ENCODE measurements at places on chromosomes 1 and 21. TPM values are rescaled to one million over a fixed set of nuclear protein-coding genes. Genes with fewer than 3 reads are reported as not detected.

The BCL10 gene
- 17.3 TPM for total RNA-seq

The DHRS3 gene
- 9.6 TPM for total RNA-seq

The SELP gene
- 0.13 TPM for total RNA-seq

The TNFRSF1B gene
- 4.5 TPM for total RNA-seq

The WNT3A gene
- not detected for total RNA-seq

The TMED5 gene
- total RNA-seq, result 76.1 TPM

The IRF2BP2 gene
- total RNA-seq, result 106 TPM

The USP21 gene
- 13.6 TPM for total RNA-seq
